ENCODE measurements at places on chromosomes 13 and 19.

- H3K27me3 ChIP-seq: no peaks in the 10 kb centered on the region
- peak overlapping the region; percentile 16 for H3K4me3 ChIP-seq
- DNase-seq: no peak
- no peaks in the 10 kb centered on the region for H3K36me3 ChIP-seq
- no peak overlapping the region for H3K27ac ChIP-seq
- no peaks in the 10 kb centered on the region for H3K4me1 ChIP-seq
These were observed 70.5 kb upstream of the ZNF420 start for GRCh38 chr19:37007587-37008220.

DNA sequence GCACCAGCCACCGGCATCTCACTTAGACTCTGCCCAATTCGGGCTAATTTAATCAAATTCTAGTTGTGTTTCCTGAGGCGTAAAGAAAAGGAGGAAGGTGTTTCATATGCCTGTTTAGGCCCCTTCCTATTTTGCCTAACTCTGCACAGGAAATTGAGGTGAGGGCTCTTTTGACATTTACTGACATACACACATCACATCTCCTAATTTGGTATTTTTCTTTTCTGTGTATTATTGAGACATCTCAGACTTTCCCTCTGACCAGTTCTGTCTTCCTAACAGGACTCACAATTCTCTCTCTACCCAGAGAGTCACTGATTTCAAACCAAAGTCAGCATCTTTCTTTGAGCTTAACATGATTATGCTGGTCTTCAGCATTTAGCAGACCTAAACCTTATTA, 7.9 kb downstream of the CEACAM3 start:
- no peaks in the 10 kb centered on the region for H3K36me3 ChIP-seq
- DNase-seq: no peak
- no peaks in the 10 kb centered on the region for H3K4me1 ChIP-seq
- peaks cover 17% of the 10 kb centered on the region for H3K27me3 ChIP-seq
- H3K4me3 ChIP-seq: no peak overlapping the region

GRCh38 chr19:55304279-55304978, 20.6 kb downstream of the BRSK1 start:
- no peak overlapping the region for H3K27ac ChIP-seq
- no peaks in the 10 kb centered on the region for H3K36me3 ChIP-seq
- peaks cover 17% of the 10 kb centered on the region for H3K27me3 ChIP-seq
- DNase-seq: no peak

- H3K27me3 ChIP-seq: no peaks in the 10 kb centered on the region
- peaks cover 65% of the 10 kb centered on the region for H3K36me3 ChIP-seq
- DNase-seq: no peak
These were observed 22.3 kb downstream of the ATP4B start for GRCh38 chr13:113635709-113636108.

- H3K4me3 ChIP-seq: no peak overlapping the region
- no peaks in the 10 kb centered on the region for H3K27me3 ChIP-seq
- H3K4me1 ChIP-seq: peaks cover 16% of the 10 kb centered on the region
- no peaks in the 10 kb centered on the region for H3K36me3 ChIP-seq
- DNase-seq: no peak
These were observed 74.2 kb downstream of the TRPM4 start for GRCh38 chr19:49231804-49232203.

GRCh38 chr13:112053744-112054615, 13.0 kb upstream of the SOX1 start:
- H3K27ac ChIP-seq: no peak overlapping the region
- peaks cover 33% of the 10 kb centered on the region for H3K27me3 ChIP-seq
- no peak overlapping the region for H3K4me3 ChIP-seq

DNA sequence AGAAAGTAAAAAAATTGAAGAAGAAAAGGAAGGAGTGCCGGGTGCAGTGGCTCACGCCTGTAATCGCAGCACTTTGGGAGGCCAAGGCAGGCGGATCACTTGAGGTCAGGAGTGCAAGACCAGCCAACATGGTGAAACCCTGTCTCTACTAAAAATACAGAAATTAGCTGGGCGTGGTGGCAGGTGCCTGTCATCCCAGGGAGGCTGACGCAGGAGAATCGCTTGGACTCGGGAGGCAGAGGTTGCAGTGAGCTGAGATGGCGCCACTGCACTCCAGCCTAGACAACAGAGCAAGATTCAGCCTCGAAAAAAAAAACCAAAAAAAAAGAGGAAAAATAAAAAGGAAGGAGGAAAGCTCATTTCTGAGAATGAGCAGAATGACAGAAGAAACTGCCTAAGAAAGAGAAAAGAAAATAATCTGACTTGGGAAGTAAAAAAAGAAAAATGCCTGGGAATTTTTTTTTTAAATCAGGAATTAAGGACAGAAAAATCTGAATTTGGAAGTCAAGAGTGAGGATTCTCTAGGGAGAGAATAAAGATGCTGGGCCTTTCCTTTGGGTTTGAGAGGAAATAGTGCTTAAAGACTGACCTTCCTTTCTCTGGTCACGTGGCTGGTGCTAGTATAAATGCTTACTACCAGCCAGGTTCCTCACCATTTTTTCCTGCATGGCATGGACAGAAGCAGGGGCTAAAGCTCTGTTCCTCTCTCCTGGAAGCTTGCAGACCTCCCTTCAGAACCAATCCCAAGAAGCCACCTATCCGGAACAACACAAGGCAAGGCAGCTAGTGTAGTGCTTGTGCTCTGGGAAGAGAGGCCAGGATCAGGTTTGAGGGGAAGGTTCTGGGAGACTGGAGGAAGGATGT, at the start of gene FFAR2:
Gene FFAR2, plus strand, starts transcription at position 652 of the 864 bp plus-strand sequence. CDS start 1,458 bp downstream, outside the sequence.
- H3K36me3 ChIP-seq: no peaks in the 10 kb centered on the region
- no peak within 1 kb of the TSS for H3K27ac ChIP-seq
- no peak for DNase-seq
- peaks cover 48% of the 10 kb centered on the region for H3K4me1 ChIP-seq
- H3K4me3 ChIP-seq: no peak within 1 kb of the TSS

GRCh38 chr13:40981949-40982348, 37.2 kb downstream of the ELF1 start:
- DNase-seq: no peak
- H3K36me3 ChIP-seq: no peaks in the 10 kb centered on the region
- H3K4me1 ChIP-seq: peaks cover 61% of the 10 kb centered on the region
- H3K27ac ChIP-seq: peak overlapping the region; percentile 94
- no peaks in the 10 kb centered on the region for H3K27me3 ChIP-seq

GRCh38 chr13:77291774-77292173, 35.1 kb downstream of the MYCBP2 start:
- no peak for DNase-seq
- peaks cover 52% of the 10 kb centered on the region for H3K36me3 ChIP-seq
- no peak overlapping the region for H3K27ac ChIP-seq
- H3K27me3 ChIP-seq: no peaks in the 10 kb centered on the region

- H3K27ac ChIP-seq: no peak overlapping the region
- no peak overlapping the region for H3K4me3 ChIP-seq
- peaks cover 7% of the 10 kb centered on the region for H3K4me1 ChIP-seq
- no peak for DNase-seq
These were observed 14.4 kb downstream of the RGL3 start for GRCh38 chr19:11404588-11405222.

DNA sequence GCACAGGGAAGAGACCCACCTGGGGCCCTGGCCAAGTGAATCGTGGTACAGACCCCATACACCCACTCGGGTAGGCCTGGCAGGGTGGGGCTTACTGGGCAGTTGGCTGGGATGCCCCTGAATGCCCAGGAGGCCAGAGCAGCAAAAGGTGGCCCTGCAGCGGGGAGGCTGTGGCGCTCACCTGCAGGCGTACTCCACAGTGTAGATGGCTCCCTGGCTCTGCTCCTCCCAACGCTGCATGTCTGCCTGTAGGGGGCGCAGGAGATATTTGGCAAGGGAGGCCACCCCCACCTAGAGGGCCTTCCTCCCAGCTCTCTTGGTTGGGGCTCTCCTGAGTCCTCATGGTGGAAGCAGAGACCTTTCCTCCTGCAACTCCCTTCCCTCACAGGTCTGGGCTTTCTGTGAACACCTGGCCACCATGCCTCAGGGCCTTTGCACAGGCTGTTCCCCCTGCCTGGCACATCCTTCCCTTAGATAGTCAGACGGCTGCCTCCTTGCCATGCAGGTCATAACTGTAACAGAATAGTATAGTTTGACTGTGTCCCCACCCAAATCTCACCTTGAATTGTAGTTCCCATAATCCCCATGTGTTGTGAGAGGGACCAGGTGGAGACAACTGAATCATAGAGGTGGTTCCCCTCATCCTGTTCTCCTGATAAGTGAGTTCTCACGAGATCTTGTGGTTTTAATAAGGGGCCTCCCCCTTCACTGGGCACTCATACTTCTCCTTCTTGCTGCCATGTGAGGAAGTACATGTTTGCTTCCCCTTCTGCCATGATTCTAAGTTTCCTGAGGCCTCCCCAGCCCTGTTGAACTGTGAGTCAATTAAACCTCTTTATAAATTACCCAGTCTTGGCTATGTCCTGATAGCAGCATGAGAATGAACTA, 5.9 kb downstream of the BORCS8 start:
- H3K27ac ChIP-seq: no peak overlapping the region
- H3K4me3 ChIP-seq: no peak overlapping the region
- peaks cover 29% of the 10 kb centered on the region for H3K36me3 ChIP-seq
- DNase-seq: peak; percentile 21
- peaks cover 6% of the 10 kb centered on the region for H3K4me1 ChIP-seq

DNA sequence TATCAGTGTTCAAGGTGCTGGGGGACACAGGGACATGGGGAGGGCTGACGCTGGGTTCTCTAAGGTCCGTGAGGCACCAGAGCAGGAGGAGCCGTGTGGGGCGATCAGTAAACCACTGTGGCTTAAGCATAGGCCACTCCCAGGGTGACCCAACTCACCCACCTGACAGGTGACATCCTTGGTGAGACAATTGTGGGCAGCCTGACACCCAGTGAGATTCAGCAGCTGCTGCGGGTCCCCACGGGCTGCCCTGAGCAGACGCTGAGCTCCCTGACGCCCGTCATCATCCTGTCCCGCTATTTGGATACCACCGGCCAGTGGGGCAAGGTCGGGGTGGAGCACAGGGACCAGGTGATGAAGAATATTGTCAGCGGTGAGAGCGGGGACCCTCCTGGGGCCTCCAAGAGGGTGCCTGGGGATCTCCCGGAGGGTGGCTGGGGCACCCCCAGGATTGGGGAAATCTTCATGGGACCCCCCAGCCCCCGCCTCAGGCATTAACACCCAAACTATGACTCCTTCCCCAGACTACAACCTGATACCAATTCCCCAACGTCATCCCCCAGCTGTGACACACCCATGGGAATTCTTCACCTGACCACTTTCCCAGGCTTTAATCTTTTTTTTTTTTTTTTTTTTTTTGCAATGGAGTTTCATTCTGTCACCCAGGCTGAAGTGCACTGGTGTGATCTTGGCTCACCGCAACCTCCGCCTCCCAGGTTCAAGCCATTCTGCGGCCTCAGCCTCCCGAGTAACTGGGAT, 33.3 kb upstream of the SHFL start:
- no peaks in the 10 kb centered on the region for H3K4me1 ChIP-seq
- peaks cover 6% of the 10 kb centered on the region for H3K27me3 ChIP-seq
- H3K36me3 ChIP-seq: no peaks in the 10 kb centered on the region
- no peak for DNase-seq
- no peak overlapping the region for H3K27ac ChIP-seq
- H3K4me3 ChIP-seq: no peak overlapping the region

GRCh38 chr13:85610024-85610423, 189.2 kb downstream of the SLITRK6 start:
- H3K36me3 ChIP-seq: no peaks in the 10 kb centered on the region
- H3K27me3 ChIP-seq: no peaks in the 10 kb centered on the region
- H3K27ac ChIP-seq: no peak overlapping the region
- DNase-seq: no peak

DNA sequence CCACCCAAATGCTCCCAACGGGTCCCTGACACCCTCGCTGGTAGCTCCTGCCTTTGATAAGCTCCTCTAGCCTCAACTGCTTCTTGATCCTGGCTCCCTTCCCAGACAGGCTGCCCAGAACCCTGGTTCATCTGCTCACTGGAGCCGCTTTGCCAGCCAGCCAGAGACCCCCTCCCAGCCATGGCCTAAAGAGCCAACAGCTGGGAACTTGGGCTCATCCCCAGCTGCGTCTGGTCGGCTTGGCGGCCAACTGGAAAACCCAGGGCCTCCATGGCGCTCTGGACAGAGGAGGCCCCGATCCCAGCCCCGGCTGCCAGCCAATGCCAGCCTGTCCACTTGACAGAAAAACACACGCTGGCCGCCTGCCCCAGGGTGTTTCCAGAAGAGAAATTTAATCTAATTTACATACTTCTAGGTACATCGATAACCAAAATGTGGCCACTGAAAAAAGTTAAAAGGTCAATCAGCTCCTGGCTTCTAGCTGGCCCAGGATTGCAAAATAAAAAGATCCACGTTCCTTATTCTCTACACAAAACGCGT, 3.0 kb upstream of the AKAP8L start:
- H3K4me3 ChIP-seq: no peak overlapping the region
- H3K27ac ChIP-seq: no peak overlapping the region
- H3K36me3 ChIP-seq: peaks cover 43% of the 10 kb centered on the region
- no peaks in the 10 kb centered on the region for H3K27me3 ChIP-seq

DNA sequence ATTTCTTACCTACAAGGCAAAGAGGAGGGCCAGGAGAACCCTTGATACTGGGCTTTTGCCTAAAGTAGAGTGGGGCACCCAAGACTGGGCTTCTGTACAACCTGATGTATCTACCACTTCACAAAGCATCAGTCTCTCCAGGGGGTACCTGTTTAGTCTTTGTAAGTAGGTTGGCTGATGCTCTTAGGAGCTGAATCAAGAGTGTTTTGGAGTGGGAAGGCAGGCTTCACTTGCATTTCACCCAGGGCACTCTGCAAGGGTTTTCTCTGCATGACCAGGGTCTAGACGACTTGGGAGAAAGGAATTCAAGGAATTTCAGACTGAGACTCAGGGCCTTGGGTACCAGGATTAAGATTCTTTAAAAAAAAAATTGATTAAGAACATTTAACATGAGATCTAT, 361.5 kb downstream of the RFC3 start:
- H3K27me3 ChIP-seq: no peaks in the 10 kb centered on the region
- H3K27ac ChIP-seq: no peak overlapping the region
- no peaks in the 10 kb centered on the region for H3K4me1 ChIP-seq
- H3K4me3 ChIP-seq: no peak overlapping the region
- no peak for DNase-seq

DNA sequence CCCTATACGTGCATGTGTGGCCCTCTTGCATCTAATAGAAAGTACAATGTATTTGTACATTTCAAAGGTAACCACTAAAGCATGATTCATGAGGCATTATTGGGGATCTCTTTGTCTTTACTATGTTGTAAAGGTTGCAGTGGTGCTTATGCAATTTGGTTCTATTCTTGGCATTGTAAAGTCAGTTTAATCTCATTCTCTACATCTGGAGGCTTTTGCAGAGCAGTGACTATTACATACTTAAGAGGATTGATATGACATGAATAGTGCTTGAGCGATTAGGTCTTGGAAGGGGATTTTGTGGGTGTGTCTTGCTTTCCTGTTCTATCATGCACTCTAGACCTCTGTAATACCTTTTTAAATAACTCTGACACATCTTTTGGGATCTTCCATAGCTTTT, 610.0 kb downstream of the EFNB2 start:
- H3K4me1 ChIP-seq: no peaks in the 10 kb centered on the region
- H3K27ac ChIP-seq: no peak overlapping the region
- H3K36me3 ChIP-seq: no peaks in the 10 kb centered on the region
- no peak overlapping the region for H3K4me3 ChIP-seq
- DNase-seq: no peak

DNA sequence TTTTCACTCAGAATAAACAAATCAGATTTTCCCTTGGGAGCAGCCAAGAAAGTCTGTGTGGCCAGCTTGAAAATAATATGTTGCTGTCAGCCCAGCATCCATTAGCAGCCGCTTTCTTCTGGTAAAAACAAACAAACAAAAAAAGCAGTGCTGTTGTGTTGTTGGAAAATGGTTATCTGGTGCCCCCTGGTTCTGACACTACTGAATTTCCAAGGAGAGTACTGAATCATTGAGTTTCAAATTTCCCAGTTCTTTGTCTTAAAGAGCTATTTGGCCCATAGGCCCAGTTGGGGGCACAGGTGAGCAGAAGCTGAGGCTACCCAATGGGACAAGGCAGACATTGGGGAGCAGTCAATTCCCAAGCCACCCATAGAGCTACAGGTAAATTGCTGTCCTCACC, 995.9 kb downstream of the UQCRFS1 start:
- H3K27me3 ChIP-seq: no peaks in the 10 kb centered on the region
- DNase-seq: no peak
- no peaks in the 10 kb centered on the region for H3K4me1 ChIP-seq
- H3K36me3 ChIP-seq: no peaks in the 10 kb centered on the region

Data from T-cell (primary cell).